ENCODE measurements at places on chromosomes 4 and X. TPM values are rescaled to one million over a fixed set of nuclear protein-coding genes. Genes with fewer than 3 reads are reported as not detected.

MAGEA8 gene
- total RNA-seq, result not detected

DNA sequence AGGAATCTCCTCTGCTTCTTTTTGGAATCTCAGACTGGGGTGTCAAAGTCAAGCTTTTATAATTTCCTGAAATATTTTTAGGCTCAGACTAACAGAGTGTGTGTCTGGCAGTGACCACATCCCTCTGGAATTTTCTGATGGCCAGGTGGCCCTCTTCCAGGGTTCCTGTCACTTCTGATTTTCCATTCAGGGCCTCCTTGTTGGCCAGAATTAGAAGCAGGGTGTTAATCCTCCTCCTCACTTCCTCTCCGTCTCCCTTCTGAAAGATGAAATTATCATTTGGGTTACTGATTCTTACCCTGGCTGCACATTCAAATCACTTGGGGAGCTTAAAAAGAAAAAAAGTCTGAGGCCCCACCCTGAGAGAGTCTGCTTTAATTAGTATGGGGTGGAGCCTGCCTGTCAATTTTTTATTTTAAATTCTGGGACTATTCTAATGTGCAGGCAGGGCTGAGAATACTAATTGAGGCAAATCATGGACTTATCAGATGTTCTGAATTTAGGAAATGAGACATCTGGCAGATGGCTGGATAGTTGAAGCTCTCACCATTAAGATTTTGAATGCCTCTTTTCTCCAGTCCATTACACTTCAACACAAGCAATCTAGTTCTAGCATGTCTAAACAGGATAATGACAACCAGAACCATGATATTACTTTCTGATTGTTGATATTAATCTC is 43.2 kb downstream of the HAND2 start:
- no peaks in the 10 kb centered on the region for H3K36me3 ChIP-seq
- H3K4me3 ChIP-seq, result no peak overlapping the region
- no peak overlapping the region for H3K27ac ChIP-seq

GRCh38 chrX:57232658-57233360 is 53.7 kb upstream of the FAAH2 start:
- no peaks in the 10 kb centered on the region for H3K4me1 ChIP-seq
- H3K36me3 ChIP-seq, result peaks cover 11% of the 10 kb centered on the region
- no peaks in the 10 kb centered on the region for H3K27me3 ChIP-seq
- DNase-seq, result no peak
- H3K27ac ChIP-seq, result no peak overlapping the region

- H3K4me1 ChIP-seq, result no peaks in the 10 kb centered on the region
- no peak overlapping the region for H3K27ac ChIP-seq
- H3K4me3 ChIP-seq, result no peak overlapping the region
- H3K27me3 ChIP-seq, result peaks cover 6% of the 10 kb centered on the region
- DNase-seq, result peak; percentile 6
Measured at GRCh38 chr4:109803924-109804571, 2.2 kb upstream of the CFI start.

DNA sequence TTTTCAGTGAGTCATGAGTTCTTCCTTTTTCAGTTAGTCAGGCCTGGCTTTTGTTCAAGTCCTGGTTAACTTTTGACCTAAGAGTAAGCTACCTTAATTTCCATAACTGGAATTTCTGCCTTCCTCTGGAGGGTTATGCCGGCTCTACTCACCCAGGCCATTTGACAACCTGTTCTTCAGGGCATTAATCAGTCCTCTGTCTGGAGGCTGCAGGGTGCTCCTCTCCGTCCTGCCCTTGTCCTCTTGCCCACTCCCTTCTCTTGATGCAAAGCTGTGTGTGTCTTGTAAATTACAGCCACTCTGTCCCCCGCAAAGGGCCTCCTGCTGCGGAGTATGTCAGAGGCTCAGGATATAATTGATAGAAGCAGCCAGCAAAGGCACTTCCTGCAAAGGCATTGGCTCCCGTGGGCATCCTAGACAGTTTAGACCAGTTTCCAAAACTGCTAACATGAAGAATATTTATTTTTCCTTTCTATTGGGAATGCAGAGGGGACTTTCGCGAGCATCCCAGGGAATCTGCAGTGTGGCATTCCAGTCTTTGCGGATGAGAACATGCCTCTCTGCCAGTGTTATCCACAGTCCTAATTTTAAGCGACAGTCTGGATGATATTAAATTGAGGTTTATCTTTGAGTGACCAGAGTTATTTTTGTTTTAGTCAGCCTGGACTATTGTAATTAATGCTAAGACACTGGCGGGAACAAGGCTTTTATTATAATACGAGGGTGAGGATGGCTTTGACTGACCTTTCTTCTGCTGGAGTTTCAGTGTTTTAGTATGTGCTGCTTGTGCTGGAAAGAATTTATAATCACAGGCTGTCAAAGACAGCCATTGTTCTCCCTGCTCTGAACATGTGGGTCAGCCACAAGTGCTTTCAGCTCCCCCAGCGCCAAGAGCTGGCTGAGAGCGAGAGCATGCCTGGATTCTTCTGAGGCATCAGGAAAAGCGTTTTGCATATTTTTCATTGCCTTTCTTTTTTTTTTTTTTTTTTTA is 74.2 kb downstream of the LIMCH1 start:
- H3K4me1 ChIP-seq, result no peaks in the 10 kb centered on the region
- peaks cover 7% of the 10 kb centered on the region for H3K27me3 ChIP-seq
- H3K4me3 ChIP-seq, result no peak overlapping the region
- no peak overlapping the region for H3K27ac ChIP-seq
- no peaks in the 10 kb centered on the region for H3K36me3 ChIP-seq
- DNase-seq, result no peak

DOCK11 gene
- 47.3 TPM for total RNA-seq

PPARGC1A gene
- not detected for total RNA-seq

DMRTC1 gene
- total RNA-seq, result not detected

C4orf50 gene
- total RNA-seq, result not detected

GRCh38 chr4:85905761-85906160 is 430.8 kb downstream of the ARHGAP24 start:
- H3K4me3 ChIP-seq, result no peak overlapping the region
- no peak for DNase-seq
- H3K27me3 ChIP-seq, result no peaks in the 10 kb centered on the region
- no peaks in the 10 kb centered on the region for H3K36me3 ChIP-seq

GRCh38 chrX:15499976-15500375 is 631 bp upstream of the BMX start:
- no peak overlapping the region for H3K27ac ChIP-seq
- no peak for DNase-seq
- peaks cover 4% of the 10 kb centered on the region for H3K4me1 ChIP-seq
- peaks cover 13% of the 10 kb centered on the region for H3K27me3 ChIP-seq
- no peaks in the 10 kb centered on the region for H3K36me3 ChIP-seq

RADX gene
- 10.1 TPM for total RNA-seq

DNA sequence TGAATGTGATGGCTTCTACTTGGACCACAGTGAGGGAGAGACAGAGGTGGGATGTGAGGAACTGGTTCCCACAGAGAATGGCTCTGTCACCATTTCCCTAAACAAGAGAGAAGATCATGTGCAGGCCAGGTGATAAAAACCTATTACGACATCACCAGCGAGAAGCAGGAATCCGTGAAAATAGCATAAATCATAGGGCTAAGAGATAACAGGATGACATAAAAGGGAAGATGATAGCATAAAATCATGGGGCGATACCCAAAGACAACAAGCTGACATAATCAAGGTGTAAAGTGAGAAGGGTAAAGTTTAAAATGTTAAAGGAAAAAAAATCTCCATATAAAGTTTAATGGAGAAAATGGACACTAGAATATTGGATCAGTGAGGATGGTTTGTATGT is 205.5 kb upstream of the SLIT2 start:
- no peak for DNase-seq
- H3K4me3 ChIP-seq, result no peak overlapping the region
- no peaks in the 10 kb centered on the region for H3K36me3 ChIP-seq
- no peaks in the 10 kb centered on the region for H3K27me3 ChIP-seq

DNA sequence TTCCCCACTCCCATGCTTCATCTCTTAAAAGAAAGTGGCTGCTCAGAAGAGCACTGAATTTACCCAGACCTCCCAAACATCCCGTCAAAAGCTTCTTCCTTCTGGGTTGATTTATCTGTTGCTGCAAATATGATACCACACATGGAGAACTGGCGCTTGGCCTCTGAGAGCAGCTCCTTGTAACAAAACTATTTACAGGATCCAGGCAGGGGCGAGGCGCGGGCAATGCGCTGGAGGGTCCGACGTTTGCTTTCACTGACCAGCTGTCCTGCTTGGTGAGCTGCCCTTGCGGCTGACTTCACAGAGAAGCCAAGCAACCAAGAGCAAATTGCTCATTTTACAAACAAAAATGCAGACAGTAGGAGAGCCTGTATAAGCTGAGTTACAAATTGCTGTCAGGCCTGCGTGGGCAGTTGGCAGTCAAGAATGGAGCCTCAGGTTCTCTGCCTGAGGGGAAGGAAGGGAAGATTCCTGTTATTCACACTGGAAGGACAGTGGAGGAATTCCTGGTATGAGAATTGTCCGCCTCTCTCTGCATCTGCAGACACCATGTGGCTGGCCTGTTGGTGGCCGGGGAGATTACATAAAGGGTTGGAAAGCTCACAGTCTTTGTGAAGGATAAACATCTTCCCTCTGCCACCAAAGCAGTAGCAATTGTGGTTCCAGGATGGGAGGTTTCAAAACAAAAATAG is 192.2 kb upstream of the LEF1 start:
- DNase-seq, result no peak
- no peak overlapping the region for H3K27ac ChIP-seq
- no peaks in the 10 kb centered on the region for H3K27me3 ChIP-seq
- H3K4me1 ChIP-seq, result peaks cover 58% of the 10 kb centered on the region

- H3K36me3 ChIP-seq, result no peaks in the 10 kb centered on the region
- DNase-seq, result no peak
- no peak overlapping the region for H3K4me3 ChIP-seq
- H3K27me3 ChIP-seq, result no peaks in the 10 kb centered on the region
- no peaks in the 10 kb centered on the region for H3K4me1 ChIP-seq
- no peak overlapping the region for H3K27ac ChIP-seq
Measured at GRCh38 chr4:46648088-46648744, 258.3 kb upstream of the GABRA2 start.

GRCh38 chrX:133258481-133258880 is 40.3 kb upstream of the TFDP3 start:
- DNase-seq, result no peak
- no peaks in the 10 kb centered on the region for H3K4me1 ChIP-seq
- no peak overlapping the region for H3K4me3 ChIP-seq
- no peaks in the 10 kb centered on the region for H3K27me3 ChIP-seq
- no peak overlapping the region for H3K27ac ChIP-seq
- H3K36me3 ChIP-seq, result no peaks in the 10 kb centered on the region

- H3K4me1 ChIP-seq, result peaks cover 16% of the 10 kb centered on the region
- H3K4me3 ChIP-seq, result no peak overlapping the region
- no peaks in the 10 kb centered on the region for H3K27me3 ChIP-seq
- peaks cover 46% of the 10 kb centered on the region for H3K36me3 ChIP-seq
Measured at GRCh38 chr4:1898681-1899080, 27.5 kb downstream of the NSD2 start.

SRPX2 gene
- not detected for total RNA-seq

TCEAL6 gene
- total RNA-seq, result not detected

GRCh38 chr4:159048166-159048886 is 54.6 kb upstream of the RAPGEF2 start:
- peaks cover 32% of the 10 kb centered on the region for H3K27me3 ChIP-seq
- H3K27ac ChIP-seq, result no peak overlapping the region
- H3K4me1 ChIP-seq, result peaks cover 20% of the 10 kb centered on the region
- no peak overlapping the region for H3K4me3 ChIP-seq
- no peak for DNase-seq
- H3K36me3 ChIP-seq, result no peaks in the 10 kb centered on the region

- H3K4me3 ChIP-seq, result no peak overlapping the region
- H3K27me3 ChIP-seq, result no peaks in the 10 kb centered on the region
- no peak for DNase-seq
- peaks cover 25% of the 10 kb centered on the region for H3K36me3 ChIP-seq
- no peaks in the 10 kb centered on the region for H3K4me1 ChIP-seq
- no peak overlapping the region for H3K27ac ChIP-seq
Measured at GRCh38 chr4:36152735-36153134, 91.6 kb downstream of the ARAP2 start.

- H3K27ac ChIP-seq, result no peak overlapping the region
- no peak for DNase-seq
- peaks cover 3% of the 10 kb centered on the region for H3K27me3 ChIP-seq
- H3K4me1 ChIP-seq, result no peaks in the 10 kb centered on the region
- no peak overlapping the region for H3K4me3 ChIP-seq
- no peaks in the 10 kb centered on the region for H3K36me3 ChIP-seq
Measured at GRCh38 chr4:24226023-24226422, 336.2 kb upstream of the PPARGC1A start.

XK gene
- total RNA-seq, result 0.06 TPM

- peaks cover 2% of the 10 kb centered on the region for H3K36me3 ChIP-seq
- no peak overlapping the region for H3K27ac ChIP-seq
- H3K4me3 ChIP-seq, result no peak overlapping the region
- H3K4me1 ChIP-seq, result peaks cover 6% of the 10 kb centered on the region
- DNase-seq, result no peak
Measured at GRCh38 chr4:92304606-92305005, 840 bp downstream of the GRID2 start.

SSX2B gene
- not detected for total RNA-seq

GRCh38 chr4:83010522-83011318 is at the start of gene LIN54:
Gene LIN54 (minus strand): TSS chr4:83010823. CDS start chr4:82984844, 25,979 bp downstream.
- H3K4me3 ChIP-seq, result peak within 1 kb of the TSS; percentile 95
- H3K36me3 ChIP-seq, result peaks cover 2% of the 10 kb centered on the region
- peak; percentile 85 for DNase-seq
- H3K27ac ChIP-seq, result peak within 1 kb of the TSS; percentile 97
- peaks cover 45% of the 10 kb centered on the region for H3K4me1 ChIP-seq

DNA sequence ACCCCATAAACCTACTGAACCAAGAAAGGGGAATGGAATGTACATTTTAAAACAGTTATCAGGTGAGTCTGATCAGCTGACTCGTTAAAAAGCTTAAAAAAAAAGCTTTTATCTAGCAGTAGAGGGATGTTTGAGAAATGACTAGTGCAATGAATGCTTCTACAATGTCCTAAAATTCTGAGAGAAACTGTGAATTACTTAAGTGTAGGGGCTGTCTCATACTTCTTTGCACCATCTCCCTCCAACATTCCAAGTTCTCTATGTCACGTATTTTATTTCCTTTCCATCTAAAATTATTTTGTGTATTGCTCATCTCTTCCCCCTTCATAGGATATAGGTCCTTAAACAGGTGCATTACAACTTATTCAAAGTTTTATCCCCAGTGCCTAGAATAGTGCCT is 11.9 kb upstream of the AREG start:
- no peaks in the 10 kb centered on the region for H3K27me3 ChIP-seq
- DNase-seq, result no peak
- no peaks in the 10 kb centered on the region for H3K36me3 ChIP-seq
- no peak overlapping the region for H3K4me3 ChIP-seq
- peaks cover 2% of the 10 kb centered on the region for H3K4me1 ChIP-seq

- no peaks in the 10 kb centered on the region for H3K27me3 ChIP-seq
- DNase-seq, result no peak
- H3K27ac ChIP-seq, result no peak overlapping the region
- no peak overlapping the region for H3K4me3 ChIP-seq
Measured at GRCh38 chr4:76972306-76972705, 22.8 kb downstream of the SEPTIN11 start.

DNA sequence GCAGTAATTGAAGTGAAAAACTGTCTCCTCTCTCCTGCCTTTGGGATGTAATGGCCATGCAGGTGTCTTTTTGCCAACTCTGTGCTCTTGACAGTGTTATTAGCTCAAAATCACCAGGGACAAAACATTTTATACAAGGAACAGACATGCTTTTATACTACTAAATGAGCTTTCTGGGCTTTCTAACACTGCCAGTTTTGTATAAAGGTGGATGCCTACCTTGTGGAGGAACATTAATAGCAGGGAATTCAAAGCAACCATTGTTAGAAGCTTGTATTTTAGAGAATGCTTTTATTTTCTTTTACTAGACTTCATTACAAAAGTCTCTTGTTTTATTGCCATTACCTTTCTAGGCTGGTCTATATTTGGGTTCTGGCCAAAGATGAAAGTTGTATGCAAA is 54.7 kb upstream of the ARSJ start:
- peaks cover 3% of the 10 kb centered on the region for H3K27me3 ChIP-seq
- no peak for DNase-seq
- H3K36me3 ChIP-seq, result no peaks in the 10 kb centered on the region
- H3K4me1 ChIP-seq, result no peaks in the 10 kb centered on the region

GLRB gene
- not detected for total RNA-seq
